ENCODE measurements at places on chromosomes 7 and 10.

DNA sequence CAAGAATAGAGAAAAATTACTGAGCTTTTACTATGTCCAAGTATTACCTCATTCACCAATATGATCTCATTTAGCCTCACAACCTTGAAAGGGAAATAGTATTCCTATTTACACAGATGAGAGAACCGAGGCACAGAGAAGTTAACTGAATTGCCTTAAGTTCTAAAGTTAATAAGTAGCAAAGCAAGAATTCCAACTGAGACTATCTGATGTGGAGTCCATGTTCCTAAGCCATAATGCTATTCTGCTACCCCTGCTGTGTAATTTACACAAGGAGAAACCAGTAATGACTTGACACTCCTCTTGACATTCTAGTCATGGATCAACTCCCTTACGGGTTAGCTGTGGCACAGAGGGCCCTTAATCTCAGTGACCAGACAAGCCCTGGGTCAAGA lies 60.7 kb downstream of the ABCB4 start:
- no peak for DNase-seq

DNA sequence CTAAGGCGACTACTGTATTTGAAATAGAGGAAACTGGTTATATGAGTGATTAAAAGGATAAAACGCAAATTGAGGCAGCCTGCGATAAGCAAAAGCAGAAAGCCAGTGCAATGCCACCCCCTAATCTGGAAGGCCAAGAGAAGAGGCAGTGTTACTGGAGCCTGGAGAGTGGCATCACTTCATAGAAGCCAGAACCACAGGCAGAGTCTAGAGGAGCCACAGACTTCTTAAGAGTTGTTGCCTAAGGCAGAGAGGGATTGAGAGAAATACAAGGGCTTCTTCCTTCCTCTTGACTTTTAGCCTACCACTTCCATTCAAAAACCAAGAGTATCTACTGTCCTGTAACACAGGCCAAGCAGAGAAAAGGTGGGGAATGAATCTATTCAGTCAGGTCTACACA lies 94.9 kb upstream of the SKAP2 start:
- no peak for DNase-seq

DNA sequence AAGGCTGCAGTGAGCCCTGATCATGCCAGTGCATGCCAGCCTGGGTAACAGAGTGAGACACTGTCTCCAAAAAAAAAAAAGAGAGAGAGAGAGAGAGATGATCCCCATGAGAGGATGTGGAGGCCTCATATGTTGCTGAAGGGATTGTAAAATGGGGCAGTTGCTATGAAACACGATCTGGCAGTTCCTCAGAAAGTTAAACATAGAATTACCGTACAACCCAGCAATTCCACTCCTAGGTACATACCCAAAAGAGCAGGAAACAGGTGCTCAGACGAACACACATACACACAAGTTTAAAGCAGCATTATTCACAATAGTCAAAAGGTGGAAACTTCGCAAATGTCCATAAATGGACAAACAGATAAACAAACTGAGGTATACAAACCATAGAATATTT lies 27.4 kb upstream of the CYTH3 start:
- DNase-seq, result no peak

- DNase-seq, result no peak
Measured at GRCh38 chr7:11681461-11681860, 150.5 kb downstream of the THSD7A start.

- no peak for DNase-seq
Measured at GRCh38 chr10:25178411-25178810, 3.6 kb downstream of the GPR158 start.

- no peak for DNase-seq
Measured at GRCh38 chr7:131305152-131305551, 22.5 kb upstream of the MKLN1 start.

DNA sequence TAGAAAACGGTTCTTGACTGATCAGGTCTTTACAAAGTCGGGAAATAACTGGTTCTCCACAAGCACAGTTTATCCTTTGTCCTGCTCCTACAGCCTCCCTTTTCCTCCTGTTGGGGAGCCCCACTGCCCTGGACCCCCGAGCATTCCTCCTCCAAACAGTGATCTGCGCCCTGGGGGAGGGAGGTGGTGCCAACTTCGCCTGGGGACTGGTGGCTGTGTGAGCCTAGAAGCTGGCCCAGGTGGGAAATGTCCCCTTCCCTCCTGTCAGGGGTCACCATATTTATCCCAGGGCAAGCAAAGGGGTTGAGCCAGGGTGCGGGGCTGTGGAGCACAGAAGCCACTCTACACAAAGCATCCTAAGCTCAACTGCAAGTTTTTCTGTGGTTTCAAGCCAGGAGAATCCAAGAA lies 5.2 kb downstream of the HMX3 start:
- no peak for DNase-seq

- DNase-seq, result no peak
Measured at GRCh38 chr7:44415510-44415909, 74.9 kb downstream of the NUDCD3 start.

- DNase-seq, result no peak
Measured at GRCh38 chr7:80781561-80781979, 137.3 kb downstream of the SEMA3C start.

GRCh38 chr10:61063034-61063433 lies 119.0 kb upstream of the RHOBTB1 start:
- no peak for DNase-seq

GRCh38 chr7:145497911-145498525 lies 618.6 kb upstream of the CNTNAP2 start:
- DNase-seq, result no peak

- DNase-seq, result no peak
Measured at GRCh38 chr10:119474606-119475005, 67.9 kb downstream of the RGS10 start.

- DNase-seq, result no peak
Measured at GRCh38 chr10:19316204-19316870, 267.7 kb downstream of the MALRD1 start.

GRCh38 chr7:45920502-45921380 lies at the start of gene IGFBP3:
Gene IGFBP3 (minus strand): TSS chr7:45921272. CDS start chr7:45921140, 132 bp downstream.
- DNase-seq, result no peak

Measured in memory B cell (primary cell).